ENCODE measurements at places on chromosomes 7 and 10.
A peak's percentile ranks its signal among the peaks of the same experiment; 100 is the strongest.

DNA sequence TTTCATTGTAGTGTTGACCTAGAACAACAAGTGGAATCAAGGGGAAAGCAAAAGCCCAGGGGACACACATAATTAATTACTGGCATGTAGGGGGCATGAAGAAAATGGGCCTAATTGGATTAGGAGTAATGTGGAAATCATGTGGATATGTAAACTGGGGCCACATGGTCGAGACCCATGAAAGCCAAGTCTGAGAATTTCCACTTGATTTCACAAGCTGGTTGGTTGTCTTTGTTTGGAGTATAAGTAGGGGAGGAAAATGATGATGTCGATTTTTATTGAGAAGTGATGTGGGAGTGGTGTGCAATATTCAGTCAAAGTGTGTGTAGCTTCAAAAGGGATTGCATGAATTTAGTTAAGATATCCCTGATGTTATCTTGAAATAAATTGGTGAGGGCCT, 131.8 kb downstream of the LRRC4 start:
- DNase-seq = no peak

GRCh38 chr10:123583639-123584418, 82.3 kb upstream of the GPR26 start:
- DNase-seq = peak; percentile 51

DNA sequence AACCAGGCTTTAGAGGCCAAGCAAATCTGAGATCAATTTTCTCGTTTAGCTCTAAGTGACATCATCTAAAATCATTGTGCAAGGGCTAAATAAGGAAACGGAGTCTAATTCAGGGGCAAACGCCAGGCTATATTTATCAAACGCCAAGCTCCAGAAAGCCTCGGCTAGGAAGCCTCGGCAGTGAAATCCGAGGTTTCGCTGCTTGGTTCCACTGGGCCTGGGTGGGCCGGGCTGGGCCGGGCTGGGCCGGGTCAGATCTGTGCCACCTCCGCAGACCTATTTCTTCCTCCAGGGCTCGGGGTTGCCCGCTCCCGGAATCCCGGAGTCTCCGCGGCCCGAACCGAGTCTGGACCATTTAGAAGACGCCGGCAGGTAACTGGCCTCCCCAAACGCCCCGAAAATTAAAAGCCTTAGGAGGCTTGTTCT, 459 bp upstream of the FEZF1 start:
- no peak for DNase-seq

DNA sequence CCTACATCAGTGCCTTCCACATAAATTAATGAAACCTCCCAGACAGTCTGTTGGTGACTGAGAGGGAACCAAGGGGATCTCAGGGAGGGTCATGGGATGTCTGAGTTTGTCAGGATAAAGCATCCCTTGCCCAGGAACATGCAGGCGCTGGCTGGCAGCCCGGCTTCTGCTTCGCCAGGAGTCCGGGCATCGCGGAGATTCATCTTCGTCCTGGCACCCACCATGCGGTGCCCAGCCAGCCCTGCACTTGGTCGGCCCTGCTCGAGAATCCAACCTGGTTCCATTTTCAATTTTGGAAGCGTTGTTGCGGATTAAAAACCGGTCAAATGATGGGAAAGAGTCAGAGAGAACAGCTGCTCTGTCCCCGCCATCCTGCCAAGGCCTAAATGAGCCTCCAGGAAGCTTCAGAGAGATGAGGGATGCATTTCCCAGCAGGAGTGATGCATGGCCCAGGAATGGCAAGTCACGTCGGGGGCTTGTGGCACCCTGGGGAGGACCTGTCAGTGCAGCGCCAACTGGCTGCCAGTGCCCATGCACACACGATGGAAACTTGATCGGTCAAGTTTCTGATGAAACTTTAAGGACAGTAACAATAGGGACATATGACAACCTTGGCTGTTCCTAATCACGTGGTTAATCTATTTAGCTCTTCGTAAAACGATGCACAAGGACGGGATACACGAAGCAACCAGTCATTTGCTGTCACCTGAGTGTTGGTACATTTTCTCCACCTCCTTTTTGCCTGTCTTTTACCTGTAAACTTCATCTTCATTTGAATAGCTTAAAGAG, 260.8 kb upstream of the MKI67 start:
- DNase-seq = no peak

DNA sequence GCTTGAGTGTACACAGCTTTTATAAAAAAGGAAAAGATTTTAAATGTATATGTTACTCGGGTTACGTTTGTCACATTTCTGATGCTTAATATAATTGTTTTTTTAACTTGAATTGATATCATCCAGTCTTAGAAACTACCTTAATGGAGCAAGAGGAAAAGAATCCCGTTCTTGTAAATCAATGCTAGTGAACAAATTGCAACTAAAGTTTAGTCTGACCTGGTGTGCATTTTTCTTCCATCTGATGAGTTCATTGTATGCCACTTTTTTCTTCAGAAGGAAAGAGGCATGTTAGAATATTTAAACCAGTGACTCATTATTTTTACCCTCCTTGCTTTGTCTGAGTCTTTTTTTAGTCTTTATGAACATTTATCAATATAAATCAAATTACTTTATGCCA, 34.7 kb downstream of the NET1 start:
- peak; percentile 31 for DNase-seq

DNA sequence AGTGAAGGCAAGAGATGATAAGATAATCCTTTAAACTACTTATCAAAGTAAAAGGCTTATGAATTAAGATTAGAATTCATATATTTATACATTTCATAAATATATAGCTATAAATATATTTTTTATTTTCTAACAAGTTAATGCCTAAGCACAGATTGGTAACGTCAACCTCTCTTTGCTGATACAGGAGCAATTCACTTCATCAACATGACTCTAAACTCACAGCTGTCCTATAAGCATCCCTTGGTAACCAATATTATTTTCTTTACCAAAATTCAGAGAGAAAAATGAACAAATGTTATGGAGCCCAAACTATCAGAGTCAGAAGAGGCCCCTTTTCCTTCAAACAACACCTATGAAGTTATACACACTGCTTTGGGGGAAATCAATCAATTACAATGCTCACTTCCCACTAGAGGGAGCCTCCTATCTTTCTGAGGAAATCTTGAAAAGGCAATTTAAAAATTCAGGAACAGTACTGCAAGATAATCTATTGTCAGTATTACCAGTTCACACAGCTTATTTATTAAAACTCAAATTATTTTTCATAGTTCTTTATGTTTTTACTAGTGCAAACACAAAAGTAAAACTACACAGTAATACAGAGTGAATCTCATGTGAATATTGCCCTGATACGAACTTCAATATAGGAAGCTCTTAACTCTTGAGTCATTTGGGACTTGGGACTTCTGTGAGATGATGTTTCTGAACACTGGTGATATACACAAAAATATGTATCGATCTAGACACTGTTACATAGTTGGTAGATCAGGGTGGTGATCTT, 51.0 kb upstream of the NOBOX start:
- peak; percentile 15 for DNase-seq

DNA sequence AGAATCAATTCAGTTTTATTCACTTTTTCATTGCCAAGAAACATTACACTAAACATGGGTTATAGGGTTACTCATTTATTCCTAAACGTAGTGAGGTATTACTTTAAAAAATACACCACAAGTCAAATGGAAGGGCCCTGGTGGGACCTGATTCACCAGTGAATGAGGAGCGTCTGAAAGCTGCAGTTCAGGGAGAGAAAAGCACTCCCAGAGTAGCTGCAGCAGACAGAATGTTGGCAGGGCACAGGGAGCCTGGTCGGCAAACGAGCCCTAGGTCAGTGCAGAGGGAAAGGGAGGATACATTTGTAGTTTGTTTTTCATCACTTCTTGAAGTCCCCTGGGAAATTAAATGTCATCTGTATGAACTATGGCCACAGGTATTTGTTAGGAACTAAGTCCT, 361.7 kb upstream of the ETV1 start:
- no peak for DNase-seq

DNA sequence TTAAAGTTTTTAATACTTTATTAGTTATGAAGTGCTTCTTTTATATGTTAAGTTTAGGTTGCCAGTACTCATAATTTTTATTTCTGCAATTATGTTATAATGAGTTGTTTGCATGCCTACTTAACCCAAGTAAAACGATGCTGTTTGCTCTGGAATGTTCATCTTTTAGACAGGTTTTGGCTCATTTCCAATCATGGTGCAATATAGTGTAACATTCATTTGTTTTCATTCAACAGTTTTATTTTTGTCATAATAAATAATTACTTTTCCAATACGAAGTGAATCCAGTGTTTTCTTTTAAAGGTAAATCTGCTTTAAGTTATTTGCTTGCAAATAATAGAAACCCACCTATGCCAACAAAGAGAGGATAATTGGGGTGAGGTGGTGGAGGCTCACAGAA, 22.1 kb downstream of the ARL5B start:
- DNase-seq = peak; percentile 22

DNA sequence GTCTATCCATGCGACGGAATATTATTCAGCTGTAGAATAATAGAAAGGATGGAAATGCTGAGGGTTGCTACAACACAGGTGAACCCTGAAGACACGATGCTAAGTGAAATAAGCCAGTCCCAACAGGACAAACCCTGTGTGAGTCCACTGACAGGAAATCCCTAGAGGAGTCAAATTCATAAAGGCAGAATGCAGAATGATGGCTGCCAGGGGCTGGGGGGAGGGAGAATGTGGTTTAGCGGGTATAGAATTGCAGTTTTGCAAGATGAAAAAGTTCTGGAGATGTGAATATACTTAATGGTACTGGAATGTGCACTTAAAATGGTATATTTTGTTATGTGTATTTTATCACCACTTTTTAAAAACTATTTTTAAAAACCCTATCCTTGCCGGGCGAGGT, 36.9 kb upstream of the DOCK1 start:
- DNase-seq = no peak

DNA sequence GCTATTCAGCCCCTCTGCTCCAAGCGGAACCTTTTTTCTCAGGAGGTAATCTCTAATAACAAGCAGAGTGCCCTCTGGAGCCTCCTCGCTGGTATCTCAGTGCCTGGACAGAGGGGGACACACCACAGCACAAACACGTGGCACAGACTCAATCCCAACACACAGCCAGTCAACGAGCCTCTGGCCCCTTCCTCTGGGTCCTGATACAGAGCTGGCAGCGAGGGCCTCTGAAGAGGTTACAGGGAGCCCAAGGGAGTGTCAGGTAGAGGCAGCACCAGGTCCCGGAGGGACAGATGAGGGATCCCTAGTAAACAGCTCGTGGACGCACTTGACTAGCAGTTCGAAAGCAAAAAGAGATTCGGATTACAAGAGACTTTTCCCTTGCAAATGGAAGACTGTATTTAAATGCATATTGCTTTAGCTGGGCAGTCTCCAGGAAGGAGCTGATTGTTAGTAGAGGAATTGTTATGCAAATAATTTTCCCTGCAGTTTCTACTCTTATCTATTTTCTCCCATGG, 14.1 kb downstream of the CXCL12 start:
- DNase-seq = no peak

DNA sequence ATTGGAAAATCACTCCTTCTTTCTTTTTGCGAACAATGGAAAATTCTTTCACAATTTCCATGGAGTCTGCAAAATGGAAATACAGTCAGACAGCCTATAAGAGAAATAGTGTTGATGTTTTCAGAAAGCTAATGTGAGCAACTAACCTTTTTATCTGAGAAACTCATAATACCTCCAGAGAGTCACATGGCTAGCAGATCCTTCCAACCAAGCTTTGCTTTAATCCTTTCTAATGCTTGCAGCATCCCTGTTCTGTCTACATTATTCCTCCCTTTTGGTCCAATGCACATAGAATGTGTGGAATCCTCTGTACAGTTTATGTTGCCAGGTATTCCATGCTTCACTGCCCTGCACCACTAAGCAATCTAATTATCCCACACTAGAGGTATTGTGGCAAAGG, 717.5 kb upstream of the LRRN3 start:
- no peak for DNase-seq

- DNase-seq = peak; percentile 62
Measured at GRCh38 chr10:110354322-110354766, 49.6 kb upstream of the SMNDC1 start.

DNA sequence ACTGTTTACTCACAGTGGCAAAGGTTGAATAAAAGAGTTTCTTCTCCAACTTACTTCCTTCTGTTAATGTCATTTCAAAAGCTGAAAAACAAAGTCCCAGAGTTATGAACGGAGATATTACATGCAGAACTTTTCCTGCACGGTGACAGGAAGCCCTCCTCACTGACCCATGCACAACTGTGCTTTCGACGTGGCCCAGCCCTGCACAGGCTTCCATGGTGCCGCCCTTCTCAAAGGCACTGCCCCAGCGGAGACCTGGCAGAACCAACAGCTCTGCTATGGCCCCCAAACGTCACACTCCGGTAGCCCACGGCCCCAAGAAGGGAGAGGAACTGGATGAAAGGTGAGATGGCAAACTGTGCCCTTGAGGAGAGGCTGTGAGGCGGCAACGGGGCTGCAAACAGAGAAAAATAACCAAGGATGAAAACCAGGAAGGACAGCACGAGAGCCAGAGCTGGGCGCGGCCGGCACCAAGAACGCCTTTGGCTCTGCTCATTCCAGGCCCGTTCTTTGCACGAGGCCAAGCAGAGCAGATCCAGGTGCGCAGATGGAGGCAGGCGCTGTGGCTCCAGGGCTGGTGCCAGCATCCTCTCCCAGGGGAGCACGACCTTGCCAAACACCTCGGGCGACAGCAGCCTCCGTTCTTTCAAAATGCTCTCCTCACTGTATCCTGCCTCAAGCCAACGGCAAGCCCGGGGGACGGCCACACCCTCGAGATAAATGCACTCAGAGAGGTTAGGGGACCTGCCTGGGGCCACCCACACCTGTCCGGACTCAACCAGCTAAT, 7.0 kb upstream of the FUOM start:
- DNase-seq = no peak

- no peak for DNase-seq
Measured at GRCh38 chr7:137853053-137853452, 6.3 kb upstream of the DGKI start.
